ENCODE measurements at places on chromosomes 4 and X. TPM values are rescaled to one million over a fixed set of nuclear protein-coding genes. Genes with fewer than 3 reads are reported as not detected.
A peak's percentile ranks its signal among the peaks of the same experiment; 100 is the strongest.

DNA sequence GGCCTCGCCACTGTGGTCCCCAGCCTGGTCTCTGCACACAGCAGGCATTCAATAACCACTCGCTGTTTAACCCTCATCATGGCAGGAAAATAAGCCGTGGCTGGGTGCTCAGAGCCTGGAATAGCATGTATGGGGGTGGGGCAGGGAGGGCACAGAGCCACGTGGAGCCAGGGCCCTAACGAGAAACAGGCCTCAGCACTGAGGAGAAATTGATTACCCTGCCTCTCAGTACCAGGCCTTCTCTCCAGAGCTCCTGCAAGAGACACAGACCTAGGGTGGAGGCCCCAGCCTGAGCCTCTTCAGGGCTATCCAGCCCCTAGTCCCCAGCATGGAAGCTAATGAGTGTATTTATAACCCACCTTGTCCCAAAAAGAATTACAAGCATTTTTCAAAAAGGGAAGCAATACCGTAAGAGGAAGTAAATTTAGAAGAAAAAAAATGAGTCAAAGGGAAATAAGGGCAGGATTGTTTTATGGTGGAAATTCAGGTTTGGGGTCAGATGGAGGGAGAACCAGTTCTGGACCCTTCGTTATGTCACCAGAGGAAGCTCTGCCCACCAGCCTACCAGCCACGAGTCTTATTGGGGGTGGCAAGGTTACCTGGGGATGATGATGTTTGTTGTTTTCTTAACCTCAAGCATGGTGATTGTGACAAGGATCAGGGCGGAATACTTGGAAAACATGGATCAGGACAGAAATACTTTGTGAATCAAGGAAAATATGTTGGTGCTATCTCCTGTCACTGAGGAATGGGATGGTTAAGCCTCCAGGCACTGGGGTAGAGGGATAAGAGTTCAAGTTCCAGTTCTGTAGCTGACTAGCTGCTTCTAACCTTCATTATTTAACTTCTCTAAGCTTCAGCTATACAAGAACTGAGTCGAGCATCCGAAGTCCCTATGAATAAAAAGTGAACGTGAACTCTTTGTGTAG, 101.9 kb upstream of the RBPJ start:
- no peaks in the 10 kb centered on the region for H3K27me3 ChIP-seq
- no peak overlapping the region for H3K4me3 ChIP-seq
- H3K36me3 ChIP-seq = no peaks in the 10 kb centered on the region
- no peaks in the 10 kb centered on the region for H3K4me1 ChIP-seq
- no peak for DNase-seq
- H3K27ac ChIP-seq = peak overlapping the region; percentile 36

DNA sequence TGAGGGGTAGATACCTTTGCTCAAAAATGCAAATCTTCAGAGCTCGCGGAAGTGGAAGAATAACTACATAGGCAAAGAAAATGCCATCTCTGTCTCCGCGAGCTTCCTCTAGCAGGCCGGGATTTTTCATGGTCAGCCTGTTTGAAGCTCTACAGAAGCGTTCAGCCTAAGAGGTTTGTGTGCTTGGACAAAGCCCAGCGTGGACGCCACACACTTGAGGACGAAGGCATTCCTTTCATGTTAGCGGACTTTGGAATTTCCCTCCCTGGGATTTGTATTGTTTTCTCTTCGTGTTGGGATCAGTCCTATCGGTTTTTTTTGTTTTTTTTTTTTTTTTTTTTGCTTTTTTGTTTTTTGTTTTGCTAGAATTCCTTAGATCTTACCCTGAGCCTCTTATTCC, 53.7 kb downstream of the SMIM31 start:
- no peak overlapping the region for H3K27ac ChIP-seq
- DNase-seq = no peak
- no peaks in the 10 kb centered on the region for H3K4me1 ChIP-seq
- H3K27me3 ChIP-seq = no peaks in the 10 kb centered on the region
- H3K4me3 ChIP-seq = no peak overlapping the region

GRCh38 chr4:84673475-84674240, 90.7 kb downstream of the CDS1 start:
- no peak overlapping the region for H3K4me3 ChIP-seq
- DNase-seq = no peak
- H3K27ac ChIP-seq = no peak overlapping the region
- H3K27me3 ChIP-seq = no peaks in the 10 kb centered on the region

DNA sequence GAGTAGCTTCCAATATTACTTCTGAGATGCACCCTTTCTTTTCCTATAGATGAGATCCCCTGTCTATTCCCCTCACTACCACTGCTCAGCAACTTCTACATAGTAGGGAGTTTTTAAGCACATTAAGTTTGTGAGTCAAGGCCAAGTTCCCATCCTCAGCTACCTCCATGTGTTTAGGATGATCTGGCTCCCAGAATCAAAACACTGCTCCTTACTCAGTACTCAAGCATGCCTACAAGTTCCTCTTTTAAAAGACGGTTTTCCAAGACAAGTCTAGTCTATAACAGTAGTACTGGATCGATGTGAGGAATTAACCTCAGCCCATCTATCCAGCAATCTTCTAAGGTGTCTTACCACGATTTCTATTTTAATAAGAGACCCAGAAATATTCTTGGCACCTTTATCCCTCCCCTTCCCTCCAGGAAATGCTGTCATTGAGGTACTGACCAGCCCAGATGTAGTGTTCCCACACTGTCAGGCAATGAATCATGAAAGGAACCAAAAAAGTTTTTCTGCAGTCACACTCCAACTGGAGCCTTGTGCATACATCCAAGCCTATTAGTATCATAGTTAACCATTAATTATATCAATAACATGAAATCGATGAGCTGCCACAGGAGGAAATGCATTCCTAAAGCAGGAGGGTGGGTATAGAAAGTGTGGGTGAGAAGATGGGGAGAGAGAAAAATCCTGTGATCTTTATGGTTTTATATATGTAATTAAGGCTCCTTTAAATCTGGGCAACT, 29.6 kb downstream of the AREG start:
- no peaks in the 10 kb centered on the region for H3K27me3 ChIP-seq
- H3K27ac ChIP-seq = no peak overlapping the region
- no peak for DNase-seq
- H3K4me1 ChIP-seq = no peaks in the 10 kb centered on the region

GRCh38 chrX:129318375-129318774, 204.9 kb downstream of the SMARCA1 start:
- no peaks in the 10 kb centered on the region for H3K4me1 ChIP-seq
- DNase-seq = no peak
- no peak overlapping the region for H3K27ac ChIP-seq
- H3K36me3 ChIP-seq = no peaks in the 10 kb centered on the region
- H3K27me3 ChIP-seq = no peaks in the 10 kb centered on the region

- no peaks in the 10 kb centered on the region for H3K27me3 ChIP-seq
- H3K36me3 ChIP-seq = no peaks in the 10 kb centered on the region
- H3K4me1 ChIP-seq = no peaks in the 10 kb centered on the region
- peak; percentile 69 for DNase-seq
- no peak overlapping the region for H3K4me3 ChIP-seq
- H3K27ac ChIP-seq = no peak overlapping the region
These were observed 17.7 kb downstream of the FAM53A start for GRCh38 chr4:1666391-1666790.

DNA sequence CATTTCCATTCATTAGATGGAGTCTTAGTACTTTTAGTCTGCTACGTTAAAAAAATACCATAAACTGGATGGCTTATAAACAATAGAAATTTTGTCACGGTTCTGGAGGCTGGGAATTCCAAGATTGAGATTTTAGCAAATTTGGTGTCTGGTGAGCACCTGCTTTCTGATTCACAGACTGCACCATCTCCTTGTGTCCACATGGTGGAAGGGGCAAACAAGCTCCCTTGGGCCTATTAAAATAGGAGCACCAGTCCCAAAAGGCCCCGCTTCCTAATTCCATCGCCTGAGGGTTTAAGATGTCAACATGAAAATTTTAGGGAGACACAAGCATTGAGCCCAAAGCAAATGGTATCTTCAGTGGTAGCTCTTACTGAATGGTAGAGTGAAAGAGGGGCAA, 120.5 kb upstream of the MAP9 start:
- no peak overlapping the region for H3K4me3 ChIP-seq
- no peak for DNase-seq

DNA sequence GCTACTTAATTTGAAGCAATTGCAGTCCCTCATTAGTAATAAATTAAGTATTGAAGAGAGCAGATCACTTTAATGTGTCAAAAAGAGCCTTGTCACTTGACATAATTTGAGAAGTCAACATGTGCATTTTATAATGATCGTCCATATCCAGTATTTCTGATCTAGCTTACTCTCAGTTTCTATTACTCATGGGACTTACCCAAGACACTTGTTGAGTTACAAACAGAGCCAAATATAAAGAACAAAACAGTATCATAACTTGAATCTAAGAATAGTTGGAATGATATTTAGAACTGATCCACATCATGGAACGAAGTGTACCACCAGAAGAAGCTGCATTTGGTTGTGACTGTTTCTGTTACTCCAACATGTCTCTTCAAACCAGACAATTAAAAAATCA, 54.7 kb downstream of the SLITRK4 start:
- no peaks in the 10 kb centered on the region for H3K4me1 ChIP-seq
- no peak overlapping the region for H3K4me3 ChIP-seq
- no peaks in the 10 kb centered on the region for H3K36me3 ChIP-seq
- no peak for DNase-seq
- peak overlapping the region; percentile 46 for H3K27ac ChIP-seq

- H3K27me3 ChIP-seq = no peaks in the 10 kb centered on the region
- no peak overlapping the region for H3K27ac ChIP-seq
- no peak for DNase-seq
These were observed 301.8 kb downstream of the HNRNPD start for GRCh38 chr4:82071951-82072350.

CWH43 gene
- not detected for polyA plus RNA-seq

DNA sequence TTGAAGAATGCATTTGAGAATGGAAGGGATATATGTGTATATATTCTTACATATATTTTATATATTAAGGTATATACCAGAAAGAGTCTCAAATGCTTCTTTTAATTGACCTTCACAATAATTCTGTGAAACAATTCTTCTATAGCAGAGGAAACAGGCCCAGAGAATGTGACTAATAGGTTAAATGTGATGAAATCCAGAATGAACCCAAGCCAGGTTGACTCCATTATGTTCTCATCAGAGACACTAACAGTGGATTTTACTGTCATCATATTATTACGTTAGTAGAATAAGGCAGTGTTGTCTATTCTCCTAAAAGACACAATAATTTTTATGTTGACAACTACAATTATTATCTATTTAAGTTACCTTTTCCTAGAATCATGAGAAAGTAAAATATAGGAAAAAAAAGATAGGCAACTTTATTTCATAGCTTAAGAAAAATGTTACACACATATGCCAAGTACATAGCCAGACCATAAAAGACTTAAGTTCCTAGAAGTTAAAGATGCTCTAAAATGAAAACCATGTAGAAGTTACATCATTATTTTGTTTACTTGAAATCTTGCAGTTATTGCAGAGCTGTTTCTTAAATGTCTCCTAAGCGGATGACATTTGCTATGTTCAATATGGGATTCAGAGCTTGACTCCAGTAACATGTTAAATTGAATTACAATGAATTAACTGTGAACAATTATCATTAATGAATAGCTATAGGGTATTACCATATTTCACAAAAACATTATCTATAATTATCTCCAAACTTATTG, 56.2 kb upstream of the ANKRD50 start:
- no peak overlapping the region for H3K4me3 ChIP-seq
- H3K27me3 ChIP-seq = no peaks in the 10 kb centered on the region
- H3K27ac ChIP-seq = no peak overlapping the region
- H3K36me3 ChIP-seq = no peaks in the 10 kb centered on the region
- no peak for DNase-seq

DNA sequence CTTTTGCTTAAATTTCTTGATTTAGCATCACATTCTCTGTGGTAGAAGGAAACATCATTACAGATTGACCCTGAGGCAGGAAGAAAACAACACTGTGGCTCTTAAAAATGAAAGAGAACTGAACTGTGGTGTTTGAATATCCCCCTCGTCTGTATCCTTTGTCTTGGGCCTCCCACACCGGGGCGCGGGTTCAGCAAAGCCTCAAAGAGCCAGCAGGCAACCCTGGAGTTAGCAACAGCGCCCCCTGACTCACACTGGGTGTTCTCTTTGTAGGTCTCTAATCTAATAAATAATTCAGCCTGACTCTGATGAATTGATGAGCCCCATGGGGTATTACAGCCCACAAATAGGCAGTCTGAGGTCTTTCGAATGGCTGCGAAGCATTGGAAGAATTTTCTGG, 46.1 kb upstream of the CTSO start:
- peak; percentile 37 for DNase-seq
- no peak overlapping the region for H3K4me3 ChIP-seq
- H3K27me3 ChIP-seq = no peaks in the 10 kb centered on the region
- H3K27ac ChIP-seq = no peak overlapping the region

DNA sequence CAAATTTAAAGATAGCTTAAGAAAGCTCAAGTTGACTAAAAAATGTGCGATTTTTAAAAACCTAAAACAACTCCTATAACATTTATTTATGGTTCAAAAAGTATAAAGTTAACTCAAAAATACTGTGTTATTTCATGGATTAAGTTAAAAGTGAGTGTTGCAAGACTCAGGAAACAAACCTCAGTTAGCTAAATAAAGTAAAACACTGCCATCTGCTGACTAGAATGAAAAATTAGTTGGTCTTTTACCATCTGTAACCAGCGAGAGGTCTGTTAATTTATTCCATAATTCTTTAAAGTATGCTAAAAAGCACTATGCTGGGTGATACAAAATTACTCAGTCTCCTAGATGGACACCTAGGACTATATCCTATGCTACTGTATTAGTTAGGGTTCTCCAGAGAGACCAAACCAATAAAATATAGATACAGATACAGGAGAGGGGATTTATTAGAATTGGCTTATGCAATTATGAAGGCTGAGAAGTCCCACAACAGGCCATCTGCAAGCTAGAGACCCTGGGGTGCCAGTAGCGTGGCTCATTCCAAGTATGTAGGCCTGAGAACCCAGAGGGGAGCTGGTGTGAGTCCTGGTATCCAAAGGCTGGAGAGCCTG, 4.9 kb upstream of the WDFY3 start:
- H3K27me3 ChIP-seq = no peaks in the 10 kb centered on the region
- H3K36me3 ChIP-seq = no peaks in the 10 kb centered on the region
- H3K4me1 ChIP-seq = no peaks in the 10 kb centered on the region
- DNase-seq = no peak
- H3K27ac ChIP-seq = no peak overlapping the region
- no peak overlapping the region for H3K4me3 ChIP-seq

ODAM gene
- polyA plus RNA-seq = not detected

- H3K4me1 ChIP-seq = peaks cover 39% of the 10 kb centered on the region
- no peak for DNase-seq
- no peak overlapping the region for H3K4me3 ChIP-seq
- no peaks in the 10 kb centered on the region for H3K36me3 ChIP-seq
- H3K27me3 ChIP-seq = no peaks in the 10 kb centered on the region
These were observed 17.6 kb downstream of the PDGFC start for GRCh38 chr4:156953951-156954350.

TLR7 gene
- polyA plus RNA-seq = 0.04 TPM

- no peak for DNase-seq
- no peak overlapping the region for H3K4me3 ChIP-seq
- no peaks in the 10 kb centered on the region for H3K4me1 ChIP-seq
- H3K27me3 ChIP-seq = no peaks in the 10 kb centered on the region
These were observed 12.5 kb upstream of the ART3 start for GRCh38 chr4:76061982-76062381.

SLC4A4 gene
- 0.24 TPM for polyA plus RNA-seq

NDUFB11 gene
- polyA plus RNA-seq = 145 TPM

All from psoas muscle (tissue), 8 donors.